ENCODE measurements at places on chromosomes 5 and 9. TPM values are rescaled to one million over a fixed set of nuclear protein-coding genes. Genes with fewer than 3 reads are reported as not detected.

DNA sequence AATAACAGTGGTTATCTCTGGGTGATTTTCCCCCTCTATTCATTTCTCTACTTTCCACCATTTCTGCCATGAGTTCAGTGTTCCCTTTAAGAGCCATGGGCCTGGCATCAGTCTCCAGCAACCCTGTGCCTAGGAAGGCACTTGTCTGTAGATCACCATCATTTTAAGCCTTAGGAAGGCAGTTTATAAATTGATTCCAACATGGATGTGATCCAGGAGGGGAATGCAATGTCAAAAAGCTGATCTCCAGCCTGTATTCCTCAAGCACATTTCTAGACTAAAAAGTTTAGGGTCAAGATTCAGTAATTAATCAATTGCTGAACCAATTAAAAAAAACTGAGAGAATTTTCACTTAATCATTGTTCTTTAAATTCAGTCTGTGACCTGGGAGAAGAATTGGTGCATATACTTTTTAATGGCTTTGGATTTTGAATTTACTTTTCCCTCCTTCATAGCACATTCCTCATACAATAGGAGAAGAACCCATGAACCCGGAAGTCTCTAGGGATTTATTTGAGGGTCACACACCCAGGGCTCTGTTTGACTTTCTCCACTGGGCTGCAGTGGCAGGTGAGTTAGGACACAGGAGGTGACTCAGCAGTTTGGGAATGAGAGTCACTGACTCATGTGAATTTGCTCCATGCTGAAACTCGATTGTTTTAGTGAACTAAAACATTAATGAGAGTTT, 6.1 kb upstream of the ERMP1 start:
- no peak overlapping the region for H3K4me3 ChIP-seq
- H3K36me3 ChIP-seq: no peaks in the 10 kb centered on the region
- no peaks in the 10 kb centered on the region for H3K27me3 ChIP-seq
- peak overlapping the region; percentile 18 for H3K27ac ChIP-seq
- peak; percentile 82 for DNase-seq
- H3K4me1 ChIP-seq: peaks cover 5% of the 10 kb centered on the region

The CYLC2 gene
- not detected for total RNA-seq

DNA sequence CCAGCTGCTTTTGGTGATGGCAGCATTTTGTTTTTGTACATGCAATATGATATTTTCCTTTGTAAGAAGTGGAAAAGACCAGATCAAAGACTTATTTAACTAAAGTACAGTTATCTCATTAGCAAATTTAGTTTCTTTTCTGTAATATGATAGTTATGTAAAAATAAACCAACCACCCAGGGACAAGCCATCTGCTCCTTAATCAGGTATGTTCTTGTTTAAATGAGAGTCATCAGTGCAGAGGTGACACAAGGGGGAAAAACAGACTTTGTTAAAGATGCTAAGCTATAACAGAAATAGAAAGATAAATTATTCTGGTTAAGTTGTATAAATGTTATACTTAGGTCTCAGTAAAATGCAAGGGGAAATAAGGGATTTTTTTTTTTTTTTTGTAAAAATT, 805.7 kb upstream of the SEMA6A start:
- H3K27ac ChIP-seq: no peak overlapping the region
- H3K27me3 ChIP-seq: no peaks in the 10 kb centered on the region
- DNase-seq: no peak
- H3K36me3 ChIP-seq: no peaks in the 10 kb centered on the region
- H3K4me3 ChIP-seq: no peak overlapping the region

The SLC6A3 gene
- not detected for total RNA-seq

- no peak overlapping the region for H3K4me3 ChIP-seq
- no peaks in the 10 kb centered on the region for H3K36me3 ChIP-seq
- no peak overlapping the region for H3K27ac ChIP-seq
- no peaks in the 10 kb centered on the region for H3K27me3 ChIP-seq
- no peak for DNase-seq
Observed at GRCh38 chr9:6109571-6109970, 94.1 kb upstream of the RANBP6 start.

The ADAM19 gene
- 12.8 TPM for total RNA-seq

The INSL4 gene
- not detected for total RNA-seq

The DOCK2 gene
- 4.8 TPM for total RNA-seq

- H3K4me1 ChIP-seq: no peaks in the 10 kb centered on the region
- no peak overlapping the region for H3K27ac ChIP-seq
- H3K4me3 ChIP-seq: no peak overlapping the region
- no peak for DNase-seq
Observed at GRCh38 chr9:82404196-82404870, 415.8 kb downstream of the SPATA31D1 start.

The C1QTNF3 gene
- total RNA-seq: 2.7 TPM

The SPINK5 gene
- 29.0 TPM for total RNA-seq

GRCh38 chr5:87004101-87004500, 263.6 kb upstream of the RASA1 start:
- H3K27ac ChIP-seq: no peak overlapping the region
- H3K4me3 ChIP-seq: no peak overlapping the region
- H3K36me3 ChIP-seq: no peaks in the 10 kb centered on the region
- H3K4me1 ChIP-seq: no peaks in the 10 kb centered on the region

The NMUR2 gene
- not detected for total RNA-seq

- H3K36me3 ChIP-seq: no peaks in the 10 kb centered on the region
- DNase-seq: no peak
Observed at GRCh38 chr5:118558871-118559270, 429.5 kb downstream of the DTWD2 start.

GRCh38 chr9:34510497-34511468, 12.0 kb downstream of the ENHO start:
- no peaks in the 10 kb centered on the region for H3K36me3 ChIP-seq
- no peaks in the 10 kb centered on the region for H3K27me3 ChIP-seq
- H3K4me1 ChIP-seq: no peaks in the 10 kb centered on the region
- H3K27ac ChIP-seq: no peak overlapping the region
- H3K4me3 ChIP-seq: no peak overlapping the region

GRCh38 chr5:2847608-2848007, 96.1 kb upstream of the IRX2 start:
- H3K4me1 ChIP-seq: no peaks in the 10 kb centered on the region
- no peak overlapping the region for H3K4me3 ChIP-seq
- no peak for DNase-seq
- no peaks in the 10 kb centered on the region for H3K27me3 ChIP-seq

The CTXN3 gene
- not detected for total RNA-seq

GRCh38 chr9:96169484-96169883, 132.5 kb downstream of the HSD17B3 start:
- peak; percentile 66 for DNase-seq
- H3K27me3 ChIP-seq: no peaks in the 10 kb centered on the region
- no peaks in the 10 kb centered on the region for H3K36me3 ChIP-seq
- H3K27ac ChIP-seq: peak overlapping the region; percentile 65

- H3K27ac ChIP-seq: peak overlapping the region; percentile 97
- DNase-seq: peak; percentile 28
- no peaks in the 10 kb centered on the region for H3K4me1 ChIP-seq
- H3K36me3 ChIP-seq: no peaks in the 10 kb centered on the region
- no peaks in the 10 kb centered on the region for H3K27me3 ChIP-seq
- H3K4me3 ChIP-seq: peak overlapping the region; percentile 10
Observed at GRCh38 chr5:43037636-43038495, 2.3 kb downstream of the ANXA2R start.
